ENCODE measurements at places on chromosomes 2 and 18.

DNA sequence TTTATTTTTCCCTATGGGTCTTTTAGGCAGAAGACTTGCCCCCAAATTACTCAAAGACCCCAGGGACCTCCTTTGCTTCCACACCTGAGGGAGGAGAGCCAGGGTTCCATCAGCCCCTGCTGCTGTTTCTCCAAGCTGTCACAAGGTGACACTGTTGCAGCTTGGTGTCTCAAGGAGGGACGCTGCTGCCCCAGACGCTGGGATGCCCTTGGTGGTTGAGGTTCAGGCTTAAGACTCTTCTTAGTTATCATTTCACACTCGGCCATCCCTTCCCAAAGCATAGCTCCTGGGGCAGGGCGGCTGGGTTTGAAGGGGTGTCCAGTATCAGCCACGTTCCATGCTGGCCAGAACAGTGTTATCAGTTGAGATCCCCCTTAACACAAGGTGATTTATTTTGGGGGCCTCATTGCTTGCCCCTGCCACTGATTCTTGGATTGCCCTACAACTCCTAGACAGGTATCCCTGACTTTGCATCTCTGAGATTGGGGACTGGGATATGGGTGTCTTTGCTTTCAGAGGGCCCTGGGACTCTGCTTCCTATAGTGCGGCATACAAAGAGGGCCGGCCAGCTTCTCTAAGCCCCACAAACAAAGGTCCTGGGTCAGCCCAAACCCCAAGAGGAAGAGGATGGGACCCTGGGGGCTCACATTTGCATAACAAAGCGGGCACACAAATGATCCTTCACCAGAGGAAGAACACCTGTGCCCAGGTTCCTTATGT is 22.7 kb downstream of the GPR55 start:
- peak; percentile 40 for DNase-seq

- DNase-seq: no peak
These were observed 10.4 kb upstream of the EN1 start for GRCh38 chr2:118857677-118858484.

DNA sequence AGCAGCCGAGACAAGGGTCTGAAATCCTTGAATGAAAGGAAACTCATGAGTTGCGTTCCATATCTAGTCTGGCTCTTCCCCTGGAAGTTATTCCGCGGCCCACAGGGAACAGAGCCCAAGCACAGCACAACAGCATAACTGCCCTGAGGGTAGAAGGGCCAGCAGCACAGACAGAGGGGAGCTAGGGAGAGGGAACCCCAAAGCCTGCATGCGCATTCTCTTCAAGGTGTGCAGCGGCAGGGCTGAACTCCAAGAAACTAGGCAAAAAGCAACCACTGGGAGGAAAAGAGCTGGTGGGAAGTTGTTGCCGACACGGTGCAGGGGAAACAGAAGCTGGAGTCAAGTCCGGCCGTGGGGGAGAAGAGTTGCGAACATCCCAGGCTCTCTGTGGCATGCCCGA is 11.8 kb downstream of the GPR148 start:
- DNase-seq: no peak

DNA sequence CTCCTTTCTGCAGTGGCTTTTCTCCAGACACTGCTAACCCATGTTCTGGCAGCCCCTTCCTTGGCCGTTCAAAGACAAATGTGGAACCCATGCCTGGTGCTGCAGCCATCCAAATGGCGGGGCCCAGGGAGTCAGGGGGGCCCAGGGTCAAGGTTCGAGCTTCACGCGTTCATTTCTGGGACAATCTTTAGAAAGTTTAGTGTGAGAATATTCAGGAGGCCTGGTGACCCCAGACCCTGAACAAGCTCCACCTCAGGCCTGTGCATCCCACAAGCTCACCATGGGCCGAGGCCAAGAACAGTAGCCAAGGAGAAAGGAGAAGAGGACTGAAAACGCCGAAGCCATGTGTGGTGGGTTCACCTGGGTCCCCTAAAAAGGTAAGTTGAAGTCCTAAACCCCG is 54.4 kb downstream of the ANKMY1 start:
- DNase-seq: no peak

DNA sequence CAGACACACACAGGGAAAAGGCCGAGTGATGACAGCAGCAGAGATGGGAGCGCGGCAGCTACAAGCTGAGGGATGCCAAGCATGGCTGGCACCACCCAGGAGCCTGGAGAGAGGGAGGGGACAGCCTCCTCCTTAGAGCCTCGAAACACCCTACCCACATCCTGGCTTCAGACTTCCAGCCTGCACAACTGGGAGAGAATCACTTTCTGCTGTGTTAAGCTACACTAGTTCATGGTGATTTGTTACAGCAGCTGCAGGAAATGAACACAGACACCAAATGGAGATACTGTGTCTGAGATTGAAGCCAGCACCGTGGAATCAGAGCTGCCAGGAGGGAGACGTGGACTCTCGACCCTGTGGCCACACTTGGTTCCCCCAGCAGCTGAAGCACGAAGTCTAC is 27.5 kb upstream of the FOSL2 start:
- DNase-seq: no peak

- no peak for DNase-seq
These were observed 387.0 kb upstream of the CDH19 start for GRCh38 chr18:66990909-66991308.

GRCh38 chr2:237556773-237557632 is 9.4 kb upstream of the PRLH start:
- DNase-seq: no peak

DNA sequence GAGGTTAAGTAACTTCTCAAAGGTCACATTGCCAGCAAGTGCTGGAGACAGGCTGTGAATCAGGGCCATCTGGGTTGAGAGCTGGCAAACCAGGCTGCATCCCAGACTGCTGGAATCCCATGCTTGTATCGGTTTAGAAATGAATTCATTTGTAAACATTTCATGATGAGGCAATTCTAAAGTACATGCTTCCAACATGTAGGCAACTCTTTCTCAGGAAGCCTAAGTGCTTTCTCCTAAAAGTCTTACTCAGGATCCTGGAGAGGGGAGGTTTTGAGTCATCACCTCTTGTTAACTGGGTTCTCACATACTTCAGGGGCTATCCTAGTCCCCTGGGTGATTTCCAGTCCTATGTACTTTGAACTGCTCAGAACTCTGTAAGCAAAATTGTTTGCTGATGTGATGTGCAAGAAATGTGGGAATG is 416.5 kb downstream of the MEIS1 start:
- no peak for DNase-seq

GRCh38 chr2:167942366-167943081 is 304.9 kb downstream of the STK39 start:
- DNase-seq: no peak

GRCh38 chr2:64593035-64593655 is 60.6 kb downstream of the SERTAD2 start:
- DNase-seq: no peak

DNA sequence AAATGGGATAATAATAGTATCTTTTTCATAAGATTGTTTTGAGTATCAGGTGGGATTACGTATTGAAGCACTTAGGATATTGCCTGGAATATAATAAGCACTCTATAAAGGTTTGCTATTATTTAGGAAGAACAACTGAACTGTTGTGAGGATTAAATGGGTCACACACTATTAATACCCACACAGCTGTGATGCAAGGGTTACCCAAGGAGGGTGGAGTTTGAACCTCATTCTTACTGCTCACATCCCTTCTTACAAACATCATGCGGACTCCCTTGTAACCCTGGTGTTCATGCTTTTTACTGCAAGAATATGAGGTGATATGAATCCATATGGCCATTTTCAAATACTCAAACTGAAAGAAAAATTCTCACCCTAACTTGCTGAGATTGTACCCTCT is 113.5 kb downstream of the KCTD1 start:
- DNase-seq: no peak

GRCh38 chr18:28147674-28148171 is 29.2 kb downstream of the CDH2 start:
- peak; percentile 7 for DNase-seq

DNA sequence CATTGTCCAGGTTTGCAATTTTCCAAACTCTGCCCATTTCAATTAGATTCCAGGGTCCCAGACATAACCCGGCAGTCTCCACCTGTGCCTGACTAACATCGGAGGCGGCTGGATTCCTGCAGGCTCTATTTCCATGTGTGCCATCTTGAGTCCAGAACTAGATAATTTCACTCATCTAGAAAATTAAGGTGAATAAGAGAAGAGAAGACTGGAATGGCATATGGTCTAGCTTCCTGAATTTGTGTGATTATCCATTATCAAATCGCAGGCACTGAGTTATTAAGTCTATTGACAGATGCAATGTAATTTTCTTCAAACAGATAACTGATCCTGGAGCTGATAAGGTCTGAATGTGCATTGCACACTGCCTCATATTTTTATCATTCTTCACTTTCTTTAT is 305.2 kb downstream of the ETAA1 start:
- no peak for DNase-seq

- no peak for DNase-seq
These were observed 6.6 kb upstream of the MTHFD2 start for GRCh38 chr2:74191596-74192380.

GRCh38 chr2:174761837-174762236 is 2.4 kb downstream of the CHRNA1 start:
- DNase-seq: no peak

- no peak for DNase-seq
These were observed 84.7 kb downstream of the NEDD4L start for GRCh38 chr18:58128381-58129374.

GRCh38 chr2:64823794-64824193 is 165.4 kb upstream of the SLC1A4 start:
- DNase-seq: no peak

GRCh38 chr2:21263622-21264021 is 139.9 kb downstream of the TDRD15 start:
- DNase-seq: no peak

GRCh38 chr2:15880226-15881119 is 59.9 kb upstream of the MYCN start:
- no peak for DNase-seq

GRCh38 chr2:143262389-143262788 is 133.2 kb downstream of the ARHGAP15 start:
- no peak for DNase-seq

DNA sequence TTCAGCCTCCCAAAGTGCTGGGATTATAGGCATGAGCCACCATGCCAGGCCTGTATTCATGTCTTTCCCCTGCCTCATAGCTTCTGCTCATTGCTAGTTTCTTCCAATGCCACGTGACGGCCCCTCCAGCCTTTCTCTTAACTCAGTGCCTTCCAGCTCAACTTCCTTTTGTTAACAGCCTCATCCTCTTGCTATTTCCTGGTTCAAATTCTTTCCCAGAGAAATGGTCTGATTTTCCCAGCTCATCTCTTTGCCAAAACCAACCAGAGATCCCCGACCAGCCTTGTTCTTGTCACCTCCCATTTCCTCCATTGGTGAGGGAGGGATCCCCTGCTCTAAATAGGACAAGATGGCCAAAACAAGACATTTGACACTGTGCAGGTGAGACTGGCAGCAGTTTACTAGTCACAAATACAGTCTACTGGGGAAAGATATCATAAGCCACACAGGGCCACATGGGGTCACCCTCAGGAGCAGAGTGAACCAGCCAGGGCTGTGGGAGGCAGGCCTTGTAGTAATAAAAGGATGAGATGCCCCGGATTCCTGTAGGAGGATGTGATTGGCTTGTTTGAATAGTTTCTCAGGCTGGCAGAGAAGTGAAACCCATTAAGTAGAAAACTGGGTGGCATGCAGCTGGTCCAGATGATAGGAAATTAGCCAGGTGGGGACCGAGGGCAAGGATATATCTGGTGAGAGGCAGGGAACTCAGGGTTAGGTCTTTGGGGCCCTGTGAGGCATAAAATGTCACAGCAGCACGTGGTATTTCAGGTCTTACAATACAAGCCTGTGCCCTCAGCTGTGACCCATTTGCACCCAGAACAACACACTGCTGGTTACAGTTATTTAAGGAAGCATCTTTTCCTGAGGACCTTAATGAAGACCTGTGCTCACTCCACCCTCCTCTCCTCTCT is 6.4 kb downstream of the CD207 start:
- DNase-seq: no peak

DNA sequence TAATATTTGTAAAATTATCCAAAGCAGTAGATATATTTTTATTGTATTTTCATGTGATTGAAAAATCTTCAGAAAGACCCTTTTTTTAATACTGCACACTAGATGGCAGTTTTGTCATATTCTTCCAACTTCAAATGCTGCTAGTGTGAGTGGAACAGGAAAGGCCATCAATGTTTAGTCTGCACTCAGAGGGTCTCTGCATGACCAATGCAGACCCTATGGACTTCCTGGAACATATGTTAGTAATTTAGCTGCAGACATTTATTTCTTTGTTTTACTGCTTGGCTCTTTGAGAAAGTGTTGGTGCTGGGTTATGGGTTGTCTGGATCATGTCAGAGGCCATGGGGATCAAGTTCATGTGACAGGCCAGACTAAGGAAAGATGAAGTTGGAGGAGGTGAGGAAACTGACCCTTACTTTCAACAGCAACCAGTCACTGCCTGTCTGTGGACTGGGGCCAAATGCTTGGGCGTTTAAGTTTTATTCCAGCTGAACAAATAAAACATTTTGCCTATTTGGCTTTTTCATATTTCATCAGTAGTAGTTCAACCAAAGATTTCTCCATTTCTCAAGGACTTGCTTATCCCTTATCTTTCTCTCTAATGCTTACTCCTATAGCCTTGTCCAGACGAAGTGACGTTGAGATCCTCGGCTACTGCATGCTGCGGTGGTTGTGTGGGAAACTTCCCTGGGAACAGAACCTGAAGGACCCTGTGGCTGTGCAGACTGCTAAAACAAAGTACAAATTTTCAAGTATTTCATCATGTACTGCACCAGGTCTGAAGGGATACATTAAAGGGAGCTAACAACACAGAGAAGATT is 84.8 kb downstream of the VRK2 start:
- DNase-seq: no peak

DNA sequence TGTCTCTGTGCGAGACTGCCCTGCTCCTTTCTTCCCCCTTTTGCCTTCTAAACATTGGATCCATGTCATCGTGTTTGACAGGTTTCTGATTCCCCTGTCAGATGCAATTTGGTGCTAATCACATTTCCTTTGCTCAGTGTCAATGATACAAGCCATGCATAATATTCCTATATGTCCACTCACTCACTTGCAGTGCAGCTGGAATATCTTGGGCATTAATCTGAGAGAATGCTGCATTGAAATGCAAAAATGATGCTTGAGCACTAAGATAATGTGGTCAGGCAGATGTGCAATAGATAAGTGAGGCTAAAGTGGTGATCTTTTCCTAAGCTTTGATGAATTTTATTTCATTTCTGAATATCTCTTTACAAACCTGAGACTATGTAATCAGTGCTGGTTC is 375.5 kb downstream of the PARD3B start:
- DNase-seq: no peak

- DNase-seq: no peak
These were observed 51.0 kb downstream of the MOGAT1 start for GRCh38 chr2:222722327-222722946.

- no peak for DNase-seq
These were observed 98.3 kb downstream of the NRP2 start for GRCh38 chr2:205780645-205781044.

- DNase-seq: no peak
These were observed 34.6 kb upstream of the SLC14A1 start for GRCh38 chr18:45689396-45689795.

- no peak for DNase-seq
These were observed 63.7 kb upstream of the TFPI start for GRCh38 chr2:187617905-187618304.

- no peak for DNase-seq
These were observed 20.8 kb upstream of the LYPD1 start for GRCh38 chr2:132690664-132691303.

Data from NCI-H1105 (cell line).